ENCODE measurements at places on chromosomes 4 and X.

GRCh38 chr4:23839279-23839678 is 50.6 kb downstream of the PPARGC1A start:
- DNase-seq = no peak

- DNase-seq = peak; percentile 46
Observed at GRCh38 chrX:102515975-102516941, at the start of gene TMSB15A. Gene TMSB15A, minus strand, starts transcription at chrX:102516739.

DNA sequence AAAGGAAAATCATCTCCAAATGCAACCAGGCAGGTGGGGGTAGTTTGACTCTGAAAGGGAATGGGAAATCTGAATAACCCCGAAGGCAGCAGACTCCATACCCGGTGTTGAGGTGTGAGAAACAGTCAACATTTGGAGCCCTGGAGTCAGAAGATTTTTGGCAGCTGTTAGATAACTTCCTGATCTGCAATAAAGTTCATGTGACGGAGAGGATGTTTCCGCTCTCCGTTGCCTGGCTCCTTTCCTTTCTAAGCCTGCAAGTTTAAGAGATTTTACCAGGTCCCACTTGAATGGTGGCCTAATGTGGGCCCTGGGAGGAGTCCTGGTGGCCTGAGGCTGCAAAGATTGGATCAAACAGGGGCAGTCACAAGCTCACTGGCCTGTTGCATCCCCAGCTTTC is 27.7 kb downstream of the HAND2 start:
- DNase-seq = no peak

DNA sequence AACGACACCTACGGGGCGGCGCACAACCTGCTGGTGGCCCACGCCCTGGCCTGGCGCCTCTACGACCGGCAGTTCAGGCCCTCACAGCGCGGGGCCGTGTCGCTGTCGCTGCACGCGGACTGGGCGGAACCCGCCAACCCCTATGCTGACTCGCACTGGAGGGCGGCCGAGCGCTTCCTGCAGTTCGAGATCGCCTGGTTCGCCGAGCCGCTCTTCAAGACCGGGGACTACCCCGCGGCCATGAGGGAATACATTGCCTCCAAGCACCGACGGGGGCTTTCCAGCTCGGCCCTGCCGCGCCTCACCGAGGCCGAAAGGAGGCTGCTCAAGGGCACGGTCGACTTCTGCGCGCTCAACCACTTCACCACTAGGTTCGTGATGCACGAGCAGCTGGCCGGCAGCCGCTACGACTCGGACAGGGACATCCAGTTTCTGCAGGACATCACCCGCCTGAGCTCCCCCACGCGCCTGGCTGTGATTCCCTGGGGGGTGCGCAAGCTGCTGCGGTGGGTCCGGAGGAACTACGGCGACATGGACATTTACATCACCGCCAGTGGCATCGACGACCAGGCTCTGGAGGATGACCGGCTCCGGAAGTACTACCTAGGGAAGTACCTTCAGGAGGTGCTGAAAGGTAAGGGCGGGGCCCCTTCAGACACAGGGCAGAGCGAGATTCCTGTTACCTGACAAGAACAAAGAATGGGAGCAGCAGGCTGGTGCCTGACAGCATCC is 11.7 kb downstream of the RPL9 start:
- DNase-seq = no peak

- DNase-seq = no peak
Observed at GRCh38 chr4:54659313-54659712, 1.6 kb downstream of the KIT start.

DNA sequence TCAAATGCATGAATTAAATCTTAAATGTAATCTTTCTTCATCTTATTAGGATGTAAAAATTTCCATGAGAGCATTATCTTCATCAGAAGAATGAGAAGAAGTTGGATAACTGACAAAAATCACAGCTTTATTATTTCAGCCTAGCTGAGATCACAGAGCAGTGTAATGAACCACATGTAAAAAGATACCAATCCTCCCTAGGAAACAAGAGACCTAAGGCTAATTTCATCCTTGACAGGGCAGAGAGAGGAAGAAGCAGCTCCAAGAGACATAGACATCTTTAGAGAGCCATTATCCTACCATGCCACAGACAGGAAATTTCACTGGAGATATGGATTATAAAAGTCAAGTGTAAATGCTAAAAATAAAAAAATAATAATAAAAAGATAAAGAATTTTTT is 40.9 kb upstream of the IL15 start:
- DNase-seq = no peak

- DNase-seq = no peak
Observed at GRCh38 chr4:140595065-140595464, 26.3 kb upstream of the UCP1 start.

- DNase-seq = no peak
Observed at GRCh38 chrX:72635930-72636329, 63.3 kb upstream of the HDAC8 start.

GRCh38 chrX:111114806-111115205 is 18.8 kb downstream of the PAK3 start:
- no peak for DNase-seq

DNA sequence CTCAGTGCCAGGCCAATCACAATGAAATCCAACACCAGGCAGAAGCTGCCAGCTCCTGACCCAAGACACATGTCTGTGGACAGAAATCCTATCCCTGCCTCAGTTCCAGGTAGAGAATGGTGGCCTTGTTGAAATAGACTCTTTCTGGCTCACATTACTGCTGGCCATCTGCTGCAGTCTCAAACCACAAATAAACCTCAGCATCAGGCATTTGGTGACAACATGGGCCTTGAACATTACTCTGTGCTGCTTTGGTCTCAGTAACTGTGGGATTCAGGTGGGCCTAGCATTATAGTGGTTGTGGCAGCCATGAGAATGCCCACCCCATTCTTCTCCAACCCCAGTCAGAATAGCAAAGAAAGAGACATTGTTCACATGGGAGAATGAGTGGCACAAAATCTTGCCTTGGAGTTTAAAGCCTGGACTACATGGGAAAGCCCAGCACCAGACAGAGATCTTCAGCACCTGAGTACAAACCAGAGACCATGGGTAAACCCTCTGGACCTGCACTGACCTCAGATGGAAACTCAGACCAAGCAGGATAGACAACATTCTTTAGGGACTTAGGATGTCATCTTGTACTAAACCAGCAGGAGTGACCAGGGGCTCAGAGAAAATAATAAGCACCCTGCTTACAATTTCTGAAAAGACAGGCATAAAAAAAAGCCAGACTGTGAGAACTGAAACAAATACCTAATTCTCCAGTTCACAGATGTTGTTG is 50.4 kb upstream of the TRAM1L1 start:
- DNase-seq = no peak

GRCh38 chrX:13965531-13965930 is 64.2 kb downstream of the GEMIN8 start:
- DNase-seq = no peak

- no peak for DNase-seq
Observed at GRCh38 chr4:3707423-3708102, 58.6 kb upstream of the ADRA2C start.

DNA sequence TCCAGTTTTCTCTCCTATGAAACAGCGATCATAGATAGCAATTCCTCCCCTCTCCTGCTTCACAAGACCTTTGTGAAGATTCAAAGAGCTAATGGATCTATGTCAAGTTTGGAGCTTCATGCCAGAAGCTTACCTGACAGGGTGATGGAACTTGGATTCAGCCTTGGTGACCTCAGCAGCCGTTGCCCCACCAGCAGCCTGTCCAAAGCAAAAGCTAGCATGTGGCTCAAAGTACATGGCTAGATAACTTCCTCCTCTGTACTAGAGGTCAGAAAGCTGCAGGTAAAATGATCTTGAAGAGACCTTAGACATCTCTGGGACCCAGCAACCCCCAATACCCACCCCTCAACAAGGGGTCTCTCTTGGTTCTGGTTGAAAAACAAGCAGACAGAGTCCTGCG is 1.8 kb downstream of the RIPPLY1 start:
- no peak for DNase-seq

- DNase-seq = no peak
Observed at GRCh38 chr4:15238720-15239119, 189.1 kb upstream of the C1QTNF7 start.

DNA sequence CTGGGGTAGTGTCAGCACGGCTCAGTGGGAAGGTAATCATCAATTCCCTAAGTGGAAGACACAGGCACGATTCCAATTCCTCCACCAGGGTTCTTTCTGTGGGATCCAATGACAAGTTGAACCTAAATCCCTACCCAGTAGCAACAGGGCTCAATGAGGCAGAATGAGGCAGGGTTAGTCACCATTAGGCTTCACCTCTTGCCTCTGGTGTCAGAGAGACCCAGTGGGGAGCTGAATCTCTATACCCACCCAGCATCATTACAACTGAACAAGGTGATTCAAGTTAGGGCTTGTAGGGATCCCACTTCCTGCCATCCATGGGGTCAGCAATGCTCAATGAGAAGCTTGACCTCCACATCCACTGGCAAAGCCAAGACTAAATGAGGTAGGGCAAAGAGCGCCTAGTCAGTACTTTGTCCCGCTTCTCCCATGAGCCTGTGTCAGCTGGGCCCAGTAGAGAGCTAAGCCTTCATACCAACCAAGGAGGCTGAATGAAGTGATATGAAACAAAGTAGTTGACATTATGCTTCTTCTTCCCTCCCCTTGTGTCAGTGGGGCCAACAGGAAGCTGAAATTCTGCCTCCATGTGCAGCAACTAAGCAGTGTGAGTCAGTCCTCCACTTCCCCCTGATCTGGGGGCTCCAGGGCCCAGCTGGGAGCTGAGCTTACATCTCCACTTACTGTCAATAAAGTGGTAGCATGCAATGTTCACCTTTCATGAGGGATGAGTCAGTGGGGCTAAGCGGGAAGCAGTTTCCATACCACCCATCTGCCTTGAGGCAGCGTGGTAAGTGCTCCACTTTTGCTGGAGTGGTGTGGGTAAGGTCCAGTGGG is 36.4 kb upstream of the RBM41 start:
- peak; percentile 36 for DNase-seq

DNA sequence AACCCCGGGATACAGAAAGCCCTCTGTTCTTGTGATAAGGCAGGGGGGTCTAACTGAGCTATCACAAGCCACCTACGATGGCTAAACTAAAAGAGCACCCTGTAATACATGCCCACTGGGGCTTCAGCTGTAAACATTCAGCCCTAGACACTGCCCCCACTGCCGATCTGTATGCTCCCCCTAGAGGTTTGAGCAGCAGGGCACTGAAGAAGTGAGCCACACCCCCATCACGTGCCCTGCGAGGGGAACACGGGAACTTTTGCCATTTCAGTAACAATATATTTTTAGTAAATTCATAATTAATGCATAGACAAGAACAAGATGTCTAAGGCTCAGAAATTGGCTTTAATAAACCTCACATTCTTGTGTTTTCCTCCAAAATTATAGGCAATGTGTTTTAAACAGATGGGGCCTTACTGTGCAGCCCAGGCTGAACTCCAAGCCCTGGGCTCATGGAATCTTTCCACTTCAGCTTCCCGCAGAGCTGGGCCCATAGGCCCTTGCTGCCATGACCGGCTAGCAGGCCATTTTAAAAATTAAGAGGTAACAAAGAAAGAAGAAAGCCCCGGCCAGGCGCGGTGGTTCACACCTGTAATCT is 235.3 kb upstream of the SFRP2 start:
- no peak for DNase-seq

DNA sequence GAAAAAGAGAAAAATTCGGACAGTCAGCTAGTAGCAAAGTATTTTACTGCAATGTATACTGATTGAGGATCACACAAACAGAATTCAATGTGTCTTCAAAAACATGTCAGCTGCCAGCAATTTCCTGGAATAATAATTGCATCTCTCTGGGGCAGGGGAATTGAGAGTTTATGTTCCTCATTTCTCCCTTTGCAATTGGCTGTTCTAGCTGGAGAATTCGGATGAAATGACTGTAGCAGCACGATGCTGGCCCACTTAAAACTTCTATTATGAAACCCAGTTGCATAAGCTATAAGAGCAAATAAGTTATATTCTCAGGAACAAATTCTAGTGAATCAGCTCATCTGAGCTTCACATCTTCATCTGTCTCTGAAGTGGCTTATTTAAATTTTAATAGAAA is 99.9 kb upstream of the CPEB2 start:
- no peak for DNase-seq

GRCh38 chrX:63513825-63514568 is 162.9 kb upstream of the SPIN4 start:
- DNase-seq = peak; percentile 14

- DNase-seq = no peak
Observed at GRCh38 chr4:142386449-142386848, 459.7 kb downstream of the INPP4B start.

DNA sequence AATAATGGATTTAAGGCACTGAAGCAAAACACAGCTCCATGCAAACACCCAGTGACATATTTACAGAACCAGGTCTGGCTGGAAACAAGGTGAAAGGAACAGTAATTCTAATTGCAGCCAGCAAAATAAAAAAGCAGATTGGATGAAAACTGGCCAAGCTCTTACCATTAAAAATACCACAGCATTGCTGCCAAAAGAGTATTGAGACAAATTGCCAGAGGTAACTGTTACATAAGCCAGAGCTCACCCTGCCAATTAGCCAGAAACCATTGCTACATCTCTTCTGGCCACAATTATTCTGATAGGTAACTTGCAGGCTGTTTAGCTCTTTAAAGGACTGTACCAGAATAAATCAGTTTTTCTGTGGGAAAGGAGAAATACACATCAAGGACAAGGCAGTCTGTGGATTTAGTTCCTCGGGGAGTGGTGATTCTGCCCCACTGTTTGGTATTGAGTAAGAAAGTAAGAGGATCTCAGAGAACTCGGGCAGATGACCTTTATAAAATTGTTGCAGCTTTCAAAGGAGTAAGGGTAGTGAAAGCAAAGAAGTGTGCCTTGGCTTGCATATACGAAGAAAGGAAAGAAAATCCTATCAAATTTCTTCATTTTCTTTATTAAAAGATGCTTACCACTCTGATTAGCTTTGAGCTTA is 369.5 kb downstream of the PPP3CA start:
- DNase-seq = no peak

DNA sequence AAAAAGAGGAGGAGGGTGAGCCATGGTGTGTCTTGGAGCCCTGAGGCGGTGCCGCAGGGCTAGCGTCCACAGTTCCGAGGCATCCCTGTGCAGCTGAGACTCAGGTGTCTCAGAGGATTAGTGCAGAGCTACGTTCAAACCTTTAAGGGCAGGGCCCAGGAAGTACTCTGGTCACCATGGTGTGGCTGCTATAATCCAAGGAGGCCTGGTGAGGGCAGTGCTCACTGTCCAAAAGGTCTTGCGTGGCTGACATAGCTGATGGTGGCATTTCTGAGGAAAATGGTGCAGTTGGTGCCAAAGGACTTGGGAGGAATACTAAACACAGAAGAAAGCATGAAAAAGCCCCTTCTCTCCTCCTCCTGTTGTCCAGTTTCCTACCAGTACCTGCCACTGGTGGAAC is 146.9 kb downstream of the DCHS2 start:
- DNase-seq = no peak

- DNase-seq = no peak
Observed at GRCh38 chr4:112473985-112474384, 42.0 kb downstream of the NEUROG2 start.

DNA sequence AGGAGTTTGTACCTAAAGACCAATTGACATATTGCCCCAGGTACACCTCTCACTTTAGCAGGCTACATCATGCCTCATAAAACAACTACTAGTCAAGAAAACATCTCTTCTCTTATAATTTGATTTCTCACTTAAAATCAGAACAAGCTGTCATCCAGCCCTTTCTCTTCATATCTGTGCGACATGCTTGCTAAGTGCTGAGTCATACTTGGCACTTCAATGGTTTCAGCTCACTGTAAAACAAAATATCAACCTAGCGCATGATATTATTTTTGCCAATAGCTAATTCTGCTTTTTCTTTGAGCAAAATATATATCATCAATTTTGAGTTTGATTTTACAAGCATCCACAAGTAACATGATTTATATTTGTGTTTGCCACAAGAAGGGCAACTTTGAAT is 27.9 kb upstream of the FUNDC1 start:
- no peak for DNase-seq

Data from T1000 (cell line).